ENCODE measurements at places on chromosomes 5 and 9. TPM values are rescaled to one million over a fixed set of nuclear protein-coding genes. Genes with fewer than 3 reads are reported as not detected.

DNA sequence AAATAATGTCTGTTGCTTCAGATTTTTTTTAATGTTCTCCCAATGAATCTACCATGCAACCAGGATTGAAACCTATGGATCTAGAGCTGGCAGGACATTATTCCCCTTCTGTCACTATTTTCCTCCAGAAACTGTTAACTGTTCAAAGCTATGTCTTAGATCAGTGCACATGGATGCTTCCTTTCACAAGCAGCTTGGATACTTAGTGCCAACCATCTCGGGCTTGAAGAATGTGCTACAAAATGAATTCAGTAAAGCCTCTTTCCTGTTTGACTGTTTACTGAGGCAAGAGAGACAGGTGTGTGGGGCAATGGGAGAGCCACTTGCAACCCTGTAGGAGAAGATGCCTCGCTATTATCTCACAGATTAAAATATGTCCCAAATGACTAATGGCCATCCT is 774.8 kb downstream of the KCTD16 start:
- no peaks in the 10 kb centered on the region for H3K27me3 ChIP-seq
- no peak for DNase-seq
- H3K36me3 ChIP-seq, result no peaks in the 10 kb centered on the region
- no peak overlapping the region for H3K4me3 ChIP-seq
- H3K4me1 ChIP-seq, result no peaks in the 10 kb centered on the region
- no peak overlapping the region for H3K27ac ChIP-seq

DNA sequence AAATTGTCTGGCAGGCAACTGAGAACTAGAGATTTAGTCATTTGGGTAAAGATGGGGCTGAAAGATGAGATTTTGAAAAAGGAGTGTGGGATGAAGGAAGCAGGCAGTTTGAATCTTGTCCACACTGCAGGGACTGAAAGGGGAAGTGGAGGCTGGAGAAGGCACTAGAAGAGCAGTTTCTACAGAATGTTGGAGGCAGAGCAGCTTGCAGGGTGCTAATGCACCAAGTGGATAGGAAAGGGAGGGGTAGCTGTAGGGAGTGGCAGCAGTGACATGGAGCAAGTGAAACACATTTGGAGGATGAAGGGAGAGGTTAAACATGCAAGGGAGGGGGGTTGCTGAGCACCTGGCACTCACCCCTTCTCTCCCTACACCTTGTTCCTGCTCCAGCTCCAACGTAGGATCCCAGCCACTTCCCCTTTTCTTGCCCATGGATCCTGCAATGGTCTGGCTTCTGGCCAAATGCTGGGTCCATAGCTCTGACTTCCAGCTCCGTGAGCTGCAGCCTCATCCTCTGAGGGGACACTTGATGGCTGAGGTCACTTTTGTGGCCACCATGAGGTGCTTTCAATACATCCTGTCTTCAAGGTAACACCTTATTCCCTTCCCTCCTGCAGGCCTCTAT is 30.0 kb upstream of the FGD3 start:
- H3K4me1 ChIP-seq, result no peaks in the 10 kb centered on the region
- no peaks in the 10 kb centered on the region for H3K27me3 ChIP-seq
- no peaks in the 10 kb centered on the region for H3K36me3 ChIP-seq

- no peaks in the 10 kb centered on the region for H3K36me3 ChIP-seq
- no peaks in the 10 kb centered on the region for H3K4me1 ChIP-seq
- no peak overlapping the region for H3K27ac ChIP-seq
- DNase-seq, result no peak
Observed at GRCh38 chr9:135062254-135062653, 25.2 kb upstream of the OLFM1 start.

Gene SHISAL2B
- not detected for total RNA-seq
